ENCODE measurements at places on chromosomes 1 and 21. TPM values are rescaled to one million over a fixed set of nuclear protein-coding genes. Genes with fewer than 3 reads are reported as not detected.

Gene LMOD1
- total RNA-seq = 2.7 TPM

Gene HCN3
- total RNA-seq = 0.53 TPM

Gene KLF17
- total RNA-seq = 0.23 TPM

Gene LRRC38
- total RNA-seq = 0.38 TPM

Gene TNFRSF4
- total RNA-seq = not detected

Gene SLAMF1
- total RNA-seq = not detected

Gene OR2M3
- total RNA-seq = not detected

Gene TIE1
- total RNA-seq = 6.2 TPM

Gene TEX38
- not detected for total RNA-seq

Gene PTPRU
- total RNA-seq = 7.2 TPM

Gene PUSL1
- total RNA-seq = 4.7 TPM

Gene ECM1
- 8.4 TPM for total RNA-seq

Gene TRIM63
- total RNA-seq = not detected

Gene UMODL1
- total RNA-seq = under 0.01 TPM

Gene KCNJ15
- 23.1 TPM for total RNA-seq

Gene COL16A1
- total RNA-seq = 119 TPM

Gene SLC44A5
- total RNA-seq = under 0.01 TPM

Gene CXADR
- 1.6 TPM for total RNA-seq

Gene SH2D1B
- total RNA-seq = not detected

Gene FCN3
- total RNA-seq = not detected

Gene ZNF124
- 16.0 TPM for total RNA-seq

Gene F11R
- total RNA-seq = 24.5 TPM

Gene FCAMR
- total RNA-seq = not detected

Gene SAMD11
- 4.4 TPM for total RNA-seq

All from smooth muscle cell of the coronary artery (primary cell).